Non-pigmented ciliary epithelial cell (primary cell): ENCODE measurements at places on chromosomes 3 and 15.

- no peak for DNase-seq
Measured at GRCh38 chr3:73225146-73225855, 163.8 kb downstream of the EBLN2 start.

DNA sequence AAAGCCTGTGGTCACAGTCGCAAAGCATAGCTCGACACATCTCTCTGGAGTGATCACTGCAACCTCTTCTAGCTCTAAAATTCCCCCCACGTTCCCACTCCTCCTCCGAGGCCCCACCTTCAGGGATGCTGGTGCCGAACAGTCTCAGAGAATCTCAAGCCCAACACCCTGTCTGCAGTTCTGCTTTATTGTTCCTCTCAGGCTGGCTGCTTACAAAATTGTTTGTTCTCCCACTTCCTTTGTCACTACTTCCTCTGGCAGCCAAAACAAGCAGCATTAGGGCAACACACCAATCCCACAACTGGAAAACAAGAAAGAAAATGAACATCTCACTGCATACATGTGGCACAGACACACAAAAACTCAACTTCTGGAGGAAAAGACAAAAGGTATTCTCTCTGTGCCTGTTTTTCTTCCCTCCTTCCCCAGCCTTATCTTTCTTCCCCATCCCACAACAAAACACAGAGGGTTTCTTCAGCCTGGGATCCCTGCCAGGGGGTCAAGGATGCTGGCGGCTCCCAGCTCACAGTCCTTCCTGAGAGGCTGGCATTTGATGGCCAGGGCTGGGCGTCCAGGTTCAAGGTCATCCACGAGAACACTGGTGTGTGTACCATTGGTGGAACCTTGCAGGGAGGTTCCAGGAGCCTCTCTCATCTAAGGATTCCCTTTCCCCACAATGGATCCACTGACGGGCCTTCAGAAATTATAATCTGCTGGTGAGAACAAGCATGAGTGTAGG is 108.4 kb downstream of the TMCO5A start:
- DNase-seq: no peak

DNA sequence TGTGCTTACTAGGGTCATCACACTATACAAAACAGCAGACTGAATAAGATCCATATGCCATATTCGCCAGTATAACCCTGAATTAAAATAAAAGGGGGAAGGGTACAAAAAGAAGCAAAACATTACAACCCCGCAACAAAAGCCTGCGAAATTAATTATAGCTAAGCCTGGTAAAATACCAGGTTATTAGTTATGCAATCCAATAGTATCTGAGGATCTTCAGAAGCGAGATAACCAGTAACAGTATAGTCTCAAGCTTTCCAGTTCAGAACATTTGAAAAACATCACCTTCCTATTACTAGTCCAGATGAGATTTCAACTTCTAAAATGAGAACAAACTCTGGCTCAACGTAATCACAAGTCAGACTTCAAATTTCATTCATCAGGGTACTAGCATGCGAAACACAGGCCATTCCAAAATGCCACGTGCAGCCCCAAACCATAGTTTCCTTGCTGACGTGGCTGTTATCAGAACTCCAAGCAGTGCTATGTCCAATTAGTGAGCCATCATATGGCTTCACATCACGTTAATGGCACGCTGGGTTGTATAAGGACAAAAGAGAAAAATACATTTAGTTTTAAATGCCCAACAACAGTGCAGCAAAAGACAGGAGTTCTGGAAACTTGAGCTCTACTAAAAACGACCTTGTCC is 1.1 kb downstream of the SSR3 start:
- DNase-seq: no peak

DNA sequence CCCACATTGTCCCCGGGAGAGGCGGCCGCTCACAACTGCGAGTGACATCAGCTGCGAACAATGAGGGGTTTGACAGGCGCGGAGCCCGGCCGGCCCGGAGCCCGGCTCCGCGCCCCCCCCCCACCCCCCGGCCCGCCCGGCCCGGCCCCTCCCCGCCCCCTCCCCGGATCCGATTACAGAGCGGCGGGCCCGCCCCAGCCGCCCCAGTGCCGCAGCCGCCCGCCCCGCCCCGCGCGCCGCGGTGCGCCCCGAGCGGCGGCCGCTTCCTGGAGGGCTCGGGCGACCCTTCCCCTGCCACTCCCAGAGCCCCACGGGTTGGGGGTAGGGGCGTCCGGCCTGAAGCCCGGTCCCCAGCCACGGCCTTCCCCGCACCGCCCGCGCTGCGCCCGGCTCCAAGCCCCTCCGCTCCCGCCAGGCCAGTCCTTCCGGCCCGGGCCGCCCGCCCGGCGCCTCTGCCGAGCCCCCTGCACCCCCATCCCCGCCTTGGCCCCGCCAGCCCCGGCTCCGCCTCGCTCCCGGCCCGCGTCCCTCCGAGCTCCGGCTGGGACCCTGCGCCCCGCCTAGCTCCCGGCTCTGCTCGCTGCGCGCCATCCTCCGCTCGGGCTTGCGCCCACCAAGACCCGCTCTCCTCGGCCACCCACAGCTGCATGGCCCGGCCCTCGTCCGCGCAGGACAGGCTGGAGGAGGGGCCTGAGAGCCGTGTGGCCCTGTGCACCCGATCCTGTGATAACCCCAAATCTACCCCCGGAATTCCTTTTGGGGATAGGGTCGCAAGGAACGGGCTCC is at the start of gene PCBP4:
Gene PCBP4, minus strand, starts transcription at position 71 of the 786 bp plus-strand sequence. CDS start 6,214 bp downstream, outside the sequence.
- no peak for DNase-seq

DNA sequence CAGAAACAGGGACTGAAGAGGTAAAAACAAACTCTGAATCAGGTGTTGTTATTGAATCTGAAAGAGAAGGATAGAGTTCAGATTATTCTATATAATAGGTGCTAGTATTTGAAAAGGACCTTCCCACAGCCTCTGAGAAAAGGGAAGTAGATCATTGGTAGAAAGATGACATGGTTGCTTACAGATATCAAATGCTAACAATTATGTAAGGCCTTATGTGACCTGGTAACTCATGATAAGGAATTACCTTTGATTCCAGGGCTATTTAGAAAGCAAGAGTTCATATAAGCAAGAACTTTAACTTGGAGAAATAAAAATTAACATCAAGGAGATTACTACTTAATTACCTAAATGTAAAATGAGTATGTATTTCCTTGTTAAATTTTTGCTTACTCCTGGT is 7.6 kb downstream of the SLC27A2 start:
- no peak for DNase-seq

GRCh38 chr3:78647726-78648125 is 1120.1 kb downstream of the ROBO1 start:
- DNase-seq: peak; percentile 72

DNA sequence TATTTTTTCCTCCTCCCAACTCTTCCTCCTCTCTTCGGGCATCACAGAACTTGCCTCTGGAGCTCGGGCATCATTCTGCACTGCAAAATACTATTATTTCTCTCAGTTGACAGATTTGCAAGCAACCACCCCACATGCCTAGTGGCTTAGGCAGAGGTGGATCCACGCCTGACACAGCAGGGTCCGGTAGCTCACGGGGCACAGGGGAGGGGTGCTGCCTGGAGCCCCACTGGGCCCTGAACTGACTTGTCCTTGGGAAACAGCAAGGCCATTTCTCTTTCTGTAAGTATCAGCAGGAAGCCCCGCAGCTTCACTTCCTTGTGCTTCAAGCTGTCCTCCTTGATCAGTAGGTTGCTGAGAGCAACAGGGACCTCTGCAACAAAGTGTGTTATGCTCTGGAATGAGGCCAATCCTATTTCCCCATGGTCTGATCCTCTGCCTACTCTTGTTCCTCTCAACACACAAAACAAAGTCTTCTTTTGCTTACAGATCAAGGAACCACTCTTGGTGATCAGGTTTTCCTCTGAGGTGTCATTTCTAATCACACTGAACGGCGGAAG is 69.1 kb downstream of the FAM174B start:
- no peak for DNase-seq

GRCh38 chr3:77342688-77343087 is 302.8 kb downstream of the ROBO2 start:
- no peak for DNase-seq

GRCh38 chr3:30695302-30696061 is 89.1 kb downstream of the TGFBR2 start:
- no peak for DNase-seq

DNA sequence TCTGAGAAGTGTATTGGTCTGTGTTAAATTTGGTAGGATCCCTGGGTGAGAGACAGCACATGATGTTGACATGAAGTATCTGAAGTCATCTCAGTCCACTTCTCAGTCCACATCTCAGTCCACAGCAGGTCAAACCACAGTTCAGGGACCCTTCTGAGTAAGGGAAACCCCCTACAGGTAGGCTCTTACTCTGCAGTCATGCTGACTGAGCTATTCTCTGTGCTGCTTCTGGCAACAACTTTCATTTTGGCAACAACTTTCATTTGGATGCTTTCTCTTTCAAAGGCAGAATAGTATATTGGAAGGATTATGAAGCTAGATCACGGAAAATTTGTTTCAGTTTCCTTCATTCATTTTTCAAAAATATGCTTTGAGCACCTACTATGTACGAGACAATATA is 178.2 kb upstream of the GOLIM4 start:
- no peak for DNase-seq

DNA sequence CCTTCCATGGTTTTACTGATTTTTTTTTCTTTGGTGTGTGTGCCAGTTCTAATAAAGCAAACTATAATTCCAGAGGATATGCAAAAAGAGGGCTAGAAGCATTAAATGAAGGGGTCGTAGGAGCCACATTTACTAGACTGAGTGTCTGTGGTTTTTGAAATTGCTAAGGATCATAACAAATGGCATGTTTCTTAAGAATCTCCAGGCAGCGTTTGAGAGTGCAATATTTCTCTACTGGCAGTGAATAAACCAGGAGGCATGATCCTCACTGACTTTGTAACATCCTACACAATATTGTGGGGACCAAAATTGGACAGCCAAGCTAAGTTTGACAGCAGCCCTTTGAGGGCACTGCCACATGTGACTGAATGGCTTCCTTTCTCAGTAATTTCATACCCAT is 115.9 kb upstream of the CCNL1 start:
- DNase-seq: no peak

GRCh38 chr3:7290077-7290825 is 429.3 kb downstream of the GRM7 start:
- no peak for DNase-seq

GRCh38 chr3:143839980-143840379 is 8.3 kb downstream of the SLC9A9 start:
- DNase-seq: no peak

GRCh38 chr3:150408221-150409124 is at the start of gene TSC22D2:
TSC22D2 (plus strand) TSS chr3:150408298; CDS start chr3:150409351, 1,053 bp downstream.
- DNase-seq: no peak

- no peak for DNase-seq
Measured at GRCh38 chr15:68427366-68427765, 4.6 kb downstream of the ITGA11 start.

DNA sequence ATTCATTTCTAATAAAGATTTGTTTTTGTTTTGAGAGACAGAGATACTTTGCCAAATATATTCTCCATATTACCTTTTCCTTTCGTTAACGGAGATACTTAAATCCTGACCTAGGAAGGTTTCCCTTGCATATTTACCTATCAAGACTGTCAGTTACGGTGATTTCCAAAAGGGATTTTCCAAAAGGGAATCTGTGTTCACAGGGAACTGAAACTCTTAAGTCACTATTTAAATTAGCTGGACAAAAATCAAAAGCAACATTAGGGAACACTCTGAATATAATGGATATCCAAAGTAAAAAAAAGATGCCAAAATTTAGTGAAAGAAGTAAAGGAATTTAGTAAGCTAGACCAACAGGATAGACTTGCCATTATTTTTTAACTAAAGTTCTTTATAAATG is 576 bp downstream of the LRRFIP2 start:
- no peak for DNase-seq

- no peak for DNase-seq
Measured at GRCh38 chr3:37182816-37183215, 8.4 kb upstream of the LRRFIP2 start.

DNA sequence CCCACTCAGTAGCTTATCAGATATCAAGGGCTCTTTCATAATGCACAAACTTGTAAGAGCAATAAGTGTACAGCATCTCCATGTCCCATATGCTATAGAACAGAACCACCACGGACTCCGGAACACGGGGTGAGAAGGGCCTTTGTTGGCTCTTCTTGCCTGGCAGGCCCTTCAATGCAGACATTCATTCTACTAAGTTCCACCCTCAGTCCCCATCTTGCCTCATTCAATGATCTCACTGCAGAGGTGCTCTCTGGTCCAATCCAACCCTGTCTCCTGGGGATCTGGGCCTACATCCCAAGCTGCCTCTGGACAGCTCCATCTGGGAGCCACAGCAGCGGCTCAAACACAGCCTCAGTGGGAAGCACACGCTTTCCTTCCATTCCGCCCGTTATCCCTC is 16.8 kb downstream of the HACD2 start:
- no peak for DNase-seq

GRCh38 chr3:132638706-132639105 is 20.9 kb downstream of the ACAD11 start:
- DNase-seq: no peak

GRCh38 chr3:189883113-189883753 is 237.5 kb downstream of the P3H2 start:
- no peak for DNase-seq

- DNase-seq: no peak
Measured at GRCh38 chr3:14113965-14114635, 10.6 kb downstream of the CHCHD4 start.

GRCh38 chr3:158671821-158672214 is 630 bp downstream of the LXN start:
- no peak for DNase-seq

DNA sequence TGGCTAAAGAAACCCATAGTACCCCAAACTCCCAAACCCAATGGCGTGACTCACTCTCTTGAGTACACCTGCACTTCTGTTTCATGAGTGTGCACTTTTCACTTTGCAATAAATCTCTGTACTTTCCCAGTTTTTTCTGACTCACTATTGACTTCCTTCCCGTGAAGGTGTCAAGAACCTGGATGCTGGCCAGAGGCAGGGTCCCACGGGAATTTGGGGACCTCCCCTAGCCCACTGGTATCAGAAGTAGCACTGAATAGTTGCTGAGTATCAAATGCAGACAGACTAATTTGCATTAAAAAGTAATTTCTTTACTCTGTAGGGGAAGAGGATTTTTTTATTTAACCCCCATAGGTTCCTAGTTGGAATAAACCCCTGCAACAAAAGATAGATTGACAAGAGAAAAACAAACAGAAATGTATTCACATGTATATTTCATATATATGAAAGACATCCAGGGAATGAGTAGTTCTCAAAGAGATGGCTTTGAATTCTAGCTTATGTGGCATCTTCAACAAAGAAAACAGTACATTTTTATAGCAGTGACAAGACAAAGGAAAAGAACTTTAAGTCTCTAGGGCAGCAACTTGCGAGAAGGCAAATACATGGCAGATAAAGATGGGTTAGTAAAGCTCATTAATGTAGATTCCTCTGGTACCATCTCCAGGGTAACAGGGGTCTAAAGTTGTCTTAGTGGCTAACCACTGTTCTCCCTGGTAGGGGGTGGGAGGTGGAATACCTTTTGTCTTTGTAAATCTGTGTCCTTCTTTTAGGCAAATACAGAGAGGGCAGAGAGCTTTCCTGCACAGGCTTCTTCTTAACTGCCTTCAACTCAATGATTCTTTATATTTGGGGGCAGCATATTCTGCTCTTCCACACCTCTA is 385.5 kb upstream of the PDZRN3 start:
- DNase-seq: no peak

GRCh38 chr3:186653984-186654383 is 11.8 kb upstream of the HRG start:
- DNase-seq: no peak

GRCh38 chr15:50907601-50908208 is 778 bp upstream of the AP4E1 start:
- no peak for DNase-seq
